RWPE1 (cell line): ENCODE measurements at places on chromosomes 16 and 17.

DNA sequence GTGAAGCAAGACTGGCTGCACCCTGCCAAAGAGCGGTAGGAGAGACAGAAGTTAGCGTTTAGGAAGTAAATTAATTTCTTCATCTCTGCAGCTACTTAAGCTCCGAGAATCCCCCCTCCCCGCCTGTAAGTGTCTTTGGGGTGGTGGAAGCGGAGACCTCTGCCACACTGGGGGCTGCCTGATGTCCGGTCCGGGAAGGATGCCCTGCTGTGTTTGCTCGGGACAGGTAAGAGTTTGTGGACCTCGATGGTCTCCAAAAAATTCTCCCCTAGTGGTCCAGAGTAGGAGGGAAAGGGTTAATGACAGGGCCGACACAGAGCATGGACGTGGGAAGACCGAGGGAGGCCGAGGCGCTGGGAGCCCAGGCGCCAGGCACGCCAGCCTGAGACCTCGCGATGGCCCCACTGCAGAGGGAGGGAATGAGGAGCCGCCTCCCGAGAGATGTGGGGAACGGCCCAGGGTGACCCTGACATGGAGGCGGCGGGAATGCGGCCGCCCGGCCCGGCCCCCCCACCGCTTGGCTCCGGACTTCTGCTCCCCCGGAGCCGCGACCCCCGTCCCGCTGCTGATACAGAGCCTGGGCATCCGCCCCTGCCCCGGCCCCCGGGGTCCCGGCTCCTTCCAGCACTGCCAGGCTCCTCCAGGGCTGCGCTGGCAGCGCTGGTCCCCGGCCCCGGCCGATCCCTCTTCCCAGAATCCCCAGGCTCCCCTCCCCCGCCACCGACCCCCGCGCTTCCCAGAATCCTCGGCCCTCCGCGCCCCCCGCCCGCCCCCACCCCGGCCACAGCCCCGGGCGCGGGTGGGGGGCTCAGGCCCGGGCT lies 680 bp downstream of the ZNF629 start:
- DNase-seq, result peak; percentile 66

DNA sequence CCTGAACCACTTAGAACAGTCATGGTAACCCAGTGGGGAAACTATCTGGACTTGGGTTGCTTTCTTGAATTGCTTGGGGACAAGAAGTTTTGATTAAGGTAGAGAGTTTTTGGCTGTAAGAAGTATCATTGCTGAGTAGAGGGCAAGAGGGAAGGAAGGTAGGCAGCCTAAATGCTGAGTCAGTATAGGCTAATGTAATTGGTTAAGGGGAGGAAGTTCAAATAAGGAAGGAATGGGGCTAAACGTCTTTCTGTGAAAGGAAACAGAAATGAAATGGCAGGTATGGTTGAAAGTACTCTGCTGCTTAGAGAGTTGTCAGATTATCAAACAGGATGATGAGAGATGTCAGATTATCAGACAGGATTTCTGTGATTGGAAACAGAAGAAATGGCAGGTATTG lies 20.3 kb downstream of the KPNB1 start:
- no peak for DNase-seq

DNA sequence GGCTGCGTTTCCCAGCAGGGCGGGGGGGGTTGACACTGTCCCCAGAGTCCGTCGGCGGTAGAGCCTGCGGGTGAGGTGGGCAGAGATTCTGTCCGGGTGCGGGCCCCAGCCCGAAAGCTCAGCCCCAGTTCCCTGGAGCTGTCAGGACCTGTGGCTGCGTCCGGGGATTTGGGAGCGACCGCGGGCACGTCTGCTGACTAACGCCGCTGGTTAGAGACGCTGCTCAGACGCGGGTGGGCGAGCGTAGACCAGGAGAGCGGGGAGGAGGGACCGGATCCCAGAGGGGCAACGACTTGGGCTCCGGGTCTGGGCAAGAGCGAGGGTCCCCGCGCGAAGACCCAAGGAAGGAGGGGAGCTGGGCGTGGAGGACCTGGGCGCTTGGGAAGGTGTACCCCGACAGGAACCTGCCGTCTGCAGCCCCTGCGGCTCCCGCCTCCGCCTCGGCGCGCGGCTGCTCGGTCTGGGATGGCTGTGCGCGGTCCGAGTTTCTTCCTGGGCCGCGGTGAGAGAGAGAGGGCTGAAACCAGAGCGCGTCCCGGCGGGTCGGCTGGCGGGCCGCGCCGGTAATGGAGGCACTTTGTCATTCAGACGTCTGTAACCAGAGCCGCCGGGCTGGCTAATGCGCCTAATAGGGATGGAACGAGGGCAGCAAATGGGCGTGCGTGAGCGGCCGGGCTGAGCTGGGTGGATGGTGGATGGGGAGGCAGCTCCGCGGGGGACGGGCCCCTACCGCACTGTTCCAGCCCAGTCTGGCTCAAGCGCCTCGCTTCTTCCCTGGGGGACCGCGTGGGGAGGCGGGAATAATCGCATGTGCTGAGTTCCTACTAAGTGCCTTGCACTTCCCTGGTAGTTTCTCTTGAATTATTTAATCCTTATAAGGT lies 2.3 kb downstream of the NGFR start:
- DNase-seq, result peak; percentile 37

GRCh38 chr16:24955975-24956731 lies 59.0 kb downstream of the ARHGAP17 start:
- no peak for DNase-seq

DNA sequence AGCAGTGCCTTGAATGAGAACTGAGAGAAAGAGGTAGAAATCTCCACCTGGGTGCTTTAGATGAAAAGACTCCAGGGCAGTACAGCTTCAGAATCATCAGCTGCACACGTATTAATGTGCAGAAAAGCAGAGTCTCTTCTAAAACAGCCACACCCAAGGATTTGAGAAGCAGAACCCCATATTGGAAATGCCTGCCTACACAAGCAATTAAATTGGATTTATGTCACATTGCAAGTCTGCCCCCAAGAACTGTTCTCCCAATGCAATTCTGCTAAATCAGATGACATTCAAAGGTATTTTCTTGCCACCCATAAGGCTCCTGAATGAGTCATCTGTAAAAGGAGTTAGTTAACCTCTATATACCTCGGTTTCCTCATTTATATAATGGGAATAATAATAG lies 326.0 kb upstream of the C16orf82 start:
- no peak for DNase-seq

- no peak for DNase-seq
Measured at GRCh38 chr16:23027386-23027785, 121.9 kb downstream of the USP31 start.

DNA sequence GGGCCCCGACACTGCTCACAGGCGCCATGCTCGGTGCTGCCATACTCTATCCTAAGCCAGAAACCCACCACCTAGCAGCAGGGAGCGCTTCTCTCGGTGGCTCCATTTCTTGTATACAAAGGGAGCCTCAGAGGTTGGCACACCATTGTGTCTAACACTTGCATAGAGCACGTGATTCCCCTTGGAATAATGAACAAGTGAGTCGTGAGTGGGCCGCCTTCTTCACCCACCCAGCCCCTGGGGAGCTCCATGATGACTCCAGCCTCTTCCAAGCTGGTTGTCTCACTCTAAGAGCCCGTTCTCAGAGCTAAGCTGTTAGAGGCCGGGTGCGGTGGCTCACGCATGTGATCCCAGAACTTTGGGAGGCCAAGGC lies 82.3 kb upstream of the ZNF469 start:
- DNase-seq, result no peak

- DNase-seq, result no peak
Measured at GRCh38 chr16:85469929-85470590, 143.1 kb upstream of the GSE1 start.

DNA sequence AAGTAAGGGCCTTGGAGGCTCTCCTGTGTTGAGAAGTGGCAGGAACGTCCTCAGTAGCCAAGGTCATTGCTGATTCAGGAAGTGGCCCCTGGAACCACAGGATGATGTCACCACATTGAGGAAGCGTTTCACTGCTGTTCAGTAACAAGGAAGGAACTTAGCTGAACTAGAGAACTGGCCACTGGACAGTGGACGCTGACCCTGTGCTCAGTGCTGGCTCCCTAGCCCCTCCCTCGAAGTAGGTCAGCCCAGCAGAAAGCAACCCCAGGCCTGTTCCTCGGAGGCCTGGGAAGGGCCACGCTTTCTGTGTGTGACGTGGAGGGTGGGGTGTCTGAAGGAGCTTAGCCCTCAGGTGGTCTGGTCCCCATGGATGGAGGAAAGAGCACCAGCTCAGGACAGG lies 58.3 kb downstream of the B9D1 start:
- DNase-seq, result no peak

DNA sequence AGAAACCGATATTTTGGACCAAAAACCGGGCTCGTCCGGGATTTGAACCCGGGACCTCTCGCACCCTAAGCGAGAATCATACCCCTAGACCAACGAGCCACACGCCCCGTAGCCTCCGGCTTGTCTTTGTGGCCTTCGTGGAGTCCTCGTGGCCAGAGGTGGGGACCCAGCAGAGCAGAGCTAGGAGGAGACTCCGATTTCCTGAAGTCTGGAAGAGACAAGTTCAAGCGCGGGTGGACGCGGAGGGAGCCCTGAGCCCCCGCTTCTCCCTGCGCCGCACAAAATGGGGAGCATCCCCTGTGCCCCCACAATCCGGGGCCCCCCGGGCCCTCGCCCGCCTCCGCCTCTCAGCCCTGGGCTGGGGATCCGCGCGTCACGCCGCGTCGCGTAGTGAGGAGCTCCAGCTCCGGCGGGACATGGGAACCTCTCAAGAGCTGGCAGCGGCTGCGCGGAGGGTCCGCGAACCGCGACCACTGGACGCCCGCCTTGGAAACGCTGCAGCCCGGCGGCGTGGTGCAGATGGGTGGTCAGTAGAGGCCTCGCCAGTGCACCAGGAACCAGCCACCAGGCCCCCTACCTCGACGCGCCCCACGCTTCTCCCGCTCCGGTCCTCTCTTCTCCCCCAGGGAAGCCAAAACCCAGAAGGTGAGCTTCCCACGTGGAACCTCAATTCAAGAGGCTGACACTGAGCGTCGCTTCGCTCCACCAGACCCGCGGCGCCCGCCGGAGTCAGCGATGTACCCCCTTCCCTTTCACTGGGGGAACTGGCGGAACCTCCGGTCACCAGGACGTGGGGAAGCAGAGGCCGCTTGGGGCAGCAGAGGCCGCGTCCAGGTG lies 5.2 kb upstream of the OR1F1 start:
- no peak for DNase-seq

DNA sequence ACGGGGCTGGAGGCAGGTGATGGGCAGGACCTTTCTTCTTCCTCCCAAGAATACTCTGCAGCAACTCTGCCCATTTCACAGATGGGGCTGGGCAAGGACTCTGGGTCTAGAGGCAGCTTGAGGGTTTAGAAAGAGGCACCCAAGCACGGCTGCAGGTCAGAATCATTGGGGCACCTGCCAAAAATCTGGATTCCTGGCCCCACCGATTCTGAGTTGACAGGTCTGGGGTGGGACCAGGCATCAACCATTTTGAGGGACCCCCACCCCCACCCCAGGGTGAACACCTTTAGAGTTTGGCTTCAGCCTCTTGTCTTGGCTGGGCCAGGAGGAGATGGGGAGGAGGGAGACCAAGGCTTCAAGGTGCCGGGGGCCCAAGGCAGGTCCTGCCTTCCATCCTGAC lies 5.3 kb downstream of the SPPL2C start:
- no peak for DNase-seq

DNA sequence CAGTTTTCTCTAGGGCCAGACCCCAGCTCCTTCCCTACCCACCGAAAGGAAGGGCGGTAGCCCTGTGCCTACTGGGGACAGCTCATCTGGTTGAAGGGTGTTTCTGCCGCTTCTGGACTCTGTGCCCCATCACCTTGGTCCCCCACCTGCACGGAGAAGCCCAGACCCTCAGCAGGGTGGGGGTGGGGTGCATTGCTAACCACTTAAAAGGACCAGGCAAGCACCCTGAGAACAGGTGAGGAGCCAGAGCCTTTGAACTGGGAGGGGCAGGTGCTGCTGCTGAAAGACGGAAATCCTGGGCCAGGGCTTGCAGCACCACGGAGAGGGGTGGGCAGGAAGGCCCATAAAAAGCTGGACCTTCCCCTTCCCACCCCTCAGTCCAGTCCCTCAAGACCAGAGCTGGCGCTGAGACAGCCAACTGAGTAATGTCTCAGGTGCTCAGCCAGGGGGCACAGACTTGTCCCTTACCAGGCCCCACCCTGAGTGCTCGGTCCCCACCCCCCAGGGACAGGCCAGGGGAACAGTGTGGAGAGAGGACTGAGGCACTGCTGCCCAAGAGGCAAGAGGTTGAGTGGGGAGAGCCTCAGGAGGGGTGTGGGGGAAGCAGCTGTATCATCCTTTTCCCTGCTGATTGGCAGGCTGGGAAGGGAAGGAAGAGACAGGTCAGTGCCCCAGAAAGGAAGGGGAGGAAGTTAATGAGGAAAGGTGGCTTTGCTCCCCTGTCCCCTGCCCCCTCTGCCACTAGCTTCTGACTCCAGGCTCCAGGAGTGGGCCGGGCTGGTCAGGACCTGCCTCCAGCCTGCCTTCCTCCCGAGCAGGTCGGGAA lies 10.9 kb upstream of the SP2 start:
- DNase-seq, result no peak

GRCh38 chr17:28896491-28896883 lies 1.0 kb downstream of the FLOT2 start:
- DNase-seq, result no peak

GRCh38 chr16:70476272-70477020 lies 22.1 kb downstream of the FCSK start:
- peak; percentile 92 for DNase-seq

- DNase-seq, result peak; percentile 84
Measured at GRCh38 chr17:47239967-47240651, 13.5 kb upstream of the ITGB3 start.

DNA sequence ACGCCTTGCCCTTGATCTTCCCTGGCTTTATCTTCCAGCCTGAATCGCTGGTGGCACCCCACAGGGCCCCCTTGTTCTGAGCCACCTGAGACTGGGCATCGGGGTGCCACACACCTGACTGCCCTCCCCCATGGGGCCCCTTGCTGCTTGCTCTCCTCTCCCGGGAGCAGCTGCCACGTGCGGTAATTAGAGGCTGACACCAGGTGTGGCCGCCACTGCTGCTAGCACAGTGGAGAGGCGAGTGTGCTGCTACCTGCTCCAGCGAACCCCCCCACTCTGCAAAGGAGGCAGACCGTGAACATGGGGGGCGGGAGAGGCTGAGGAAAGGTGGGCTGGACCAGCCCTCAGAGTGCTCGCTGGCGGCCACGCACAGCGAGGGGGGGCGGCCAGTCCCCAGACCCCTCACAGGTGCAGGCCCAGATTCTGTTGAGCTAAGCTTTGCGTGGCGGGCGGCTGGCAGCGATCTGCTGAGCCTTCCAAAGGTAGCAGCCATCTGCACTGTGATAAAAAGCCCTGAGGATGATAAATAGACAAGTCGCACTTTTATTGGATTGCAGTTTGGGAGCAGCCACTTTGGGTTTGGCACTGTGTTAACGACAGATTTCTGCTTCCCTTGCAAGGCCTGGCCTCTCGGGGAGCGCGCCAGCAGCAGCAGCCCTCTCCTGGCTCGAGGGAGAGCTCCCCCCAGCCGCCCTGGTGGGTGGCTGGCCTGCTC lies 167.9 kb upstream of the GSE1 start:
- DNase-seq, result no peak

DNA sequence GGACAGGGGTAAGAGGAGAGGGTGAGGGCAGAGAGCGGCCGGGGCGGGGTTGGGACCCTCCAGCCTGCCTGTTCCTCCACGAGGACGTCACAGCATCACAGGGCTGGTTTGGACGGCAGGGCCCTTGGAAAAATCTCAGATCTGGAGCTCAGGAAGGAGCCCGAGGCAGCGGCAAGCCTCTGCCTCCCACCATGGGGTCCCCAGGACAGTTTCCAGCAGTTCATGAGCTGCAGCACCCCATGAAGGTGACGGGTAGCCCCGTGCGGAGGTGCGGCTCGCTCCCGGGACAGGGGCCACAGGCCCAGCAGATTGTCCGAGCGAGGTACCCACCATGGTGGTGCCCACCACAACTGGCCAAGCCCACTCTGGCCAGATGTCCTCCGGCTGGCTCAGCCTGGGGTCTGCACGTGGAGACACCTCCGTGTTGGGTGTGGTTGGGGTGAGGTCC lies 21.3 kb downstream of the TPSD1 start:
- no peak for DNase-seq
